HFFc6 (cell line): ENCODE measurements at places on chromosomes 7 and 10.

DNA sequence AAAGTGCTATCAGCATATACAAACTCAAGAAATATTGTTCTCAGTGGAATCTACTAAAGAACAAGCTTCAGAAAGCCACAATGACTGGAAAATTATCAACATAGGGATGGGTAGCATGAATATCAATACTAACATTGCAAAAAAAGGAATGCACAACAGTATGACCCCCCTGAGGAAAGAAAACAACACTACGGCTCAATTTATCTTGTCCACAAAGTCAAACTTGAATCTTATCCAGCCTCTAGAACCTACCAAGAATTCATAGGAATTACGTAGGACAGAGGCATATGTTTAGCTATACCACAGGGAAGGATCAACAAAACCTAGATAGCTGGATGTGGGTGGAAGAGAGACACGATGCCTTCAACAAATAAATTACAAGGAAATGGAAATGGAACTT lies 54.6 kb downstream of the AGMO start:
- DNase-seq: no peak

DNA sequence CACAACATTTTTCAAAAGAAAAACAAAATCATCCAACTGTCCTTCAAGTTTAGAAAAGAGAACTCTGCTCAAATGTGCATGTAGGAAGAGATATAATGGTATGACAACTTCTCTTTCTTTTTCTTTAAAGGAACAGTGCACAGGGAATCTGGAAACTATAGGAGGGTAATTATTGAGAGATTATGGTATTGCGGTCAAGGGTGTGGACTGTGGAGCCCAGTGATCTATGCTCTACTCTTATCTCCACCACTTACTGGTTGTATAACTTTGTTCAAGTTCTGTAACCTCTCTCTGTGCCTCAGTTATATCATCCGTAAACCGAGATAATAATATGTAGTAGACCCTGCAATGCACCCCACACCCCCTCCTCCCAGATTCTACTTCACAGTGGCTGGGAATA lies 69.8 kb upstream of the PCGF5 start:
- no peak for DNase-seq

GRCh38 chr10:100986952-100987684 lies at the start of the genes MRPL43 and TWNK:
Gene MRPL43, minus strand, starts transcription at chr10:100987497. Its CDS starts 54 bp downstream, at chr10:100987443.
Gene TWNK, plus strand, starts transcription at chr10:100987543. Its CDS starts 668 bp downstream, at chr10:100988211.
- peak; percentile 62 for DNase-seq

- no peak for DNase-seq
Observed at GRCh38 chr7:65731562-65732035, 141.3 kb upstream of the VKORC1L1 start.

DNA sequence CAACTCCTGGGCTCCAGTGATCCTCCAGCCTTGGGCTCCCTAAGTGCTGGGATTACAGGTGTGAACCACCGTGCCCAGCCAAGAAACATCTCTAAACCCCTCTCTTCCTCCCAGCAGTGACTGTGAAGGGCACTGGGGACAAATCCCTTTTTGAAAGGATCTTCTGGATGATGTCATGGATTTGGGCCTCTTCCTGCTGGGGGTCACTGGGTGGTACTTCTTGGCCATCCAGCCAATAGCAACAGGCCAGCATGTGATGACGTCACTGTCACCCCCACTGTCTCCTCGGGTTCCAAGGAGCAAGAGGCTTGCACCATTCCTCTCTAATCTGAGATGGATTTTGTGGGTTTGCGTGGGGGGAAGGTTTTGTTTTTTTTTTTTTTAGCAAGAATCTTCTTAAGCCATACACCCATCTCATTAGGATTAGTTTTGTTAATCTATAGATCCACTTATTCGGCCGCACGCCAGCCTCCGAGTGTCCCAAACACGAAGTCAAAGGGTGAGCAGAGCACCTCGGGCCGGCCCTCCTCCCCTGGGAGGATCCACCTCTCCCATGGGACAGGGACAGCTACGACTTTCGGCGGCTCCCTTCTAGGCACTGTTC lies 29.4 kb upstream of the TNRC18 start:
- peak; percentile 19 for DNase-seq
